ENCODE measurements at places on chromosomes 2 and 18. TPM values are rescaled to one million over a fixed set of nuclear protein-coding genes. Genes with fewer than 3 reads are reported as not detected.
A peak's percentile ranks its signal among the peaks of the same experiment; 100 is the strongest.

Gene ANKRD30B
- total RNA-seq = 0.51 TPM

Gene STEAP3
- 27.3 TPM for total RNA-seq

Gene OTOS
- total RNA-seq = not detected

GRCh38 chr2:174711206-174711605 lies 53.1 kb downstream of the CHRNA1 start:
- no peaks in the 10 kb centered on the region for H3K4me1 ChIP-seq
- H3K36me3 ChIP-seq = no peaks in the 10 kb centered on the region
- DNase-seq = no peak
- peaks cover 22% of the 10 kb centered on the region for H3K27me3 ChIP-seq

DNA sequence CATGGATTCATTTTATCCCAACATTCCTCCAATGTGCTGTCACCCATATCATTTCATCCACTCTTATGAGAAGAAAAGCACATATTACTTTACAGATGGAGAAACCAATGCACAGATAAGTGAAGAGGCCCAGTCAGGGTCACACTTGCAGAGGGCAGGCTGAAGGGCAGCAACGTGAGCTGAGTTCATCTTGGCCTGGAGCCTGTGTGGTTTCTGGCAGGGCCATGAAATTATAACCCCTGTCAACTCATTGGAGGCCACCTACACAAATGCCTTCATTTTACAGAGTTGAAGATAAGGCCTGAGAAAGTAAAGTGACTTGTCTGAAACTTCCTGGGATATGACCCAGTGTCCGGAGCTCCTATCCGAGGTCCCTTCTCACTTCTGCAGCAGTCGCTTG lies 88.4 kb upstream of the NRP2 start:
- DNase-seq = no peak
- no peak overlapping the region for H3K27ac ChIP-seq
- H3K4me3 ChIP-seq = no peak overlapping the region
- peaks cover 5% of the 10 kb centered on the region for H3K27me3 ChIP-seq
- H3K4me1 ChIP-seq = peaks cover 10% of the 10 kb centered on the region

- no peaks in the 10 kb centered on the region for H3K4me1 ChIP-seq
- DNase-seq = no peak
- H3K4me3 ChIP-seq = no peak overlapping the region
These were observed 191.1 kb downstream of the CDH2 start for GRCh38 chr18:27985832-27986231.

- H3K4me1 ChIP-seq = 0 out of 2 replicates have a peak, but pooled peaks cover 7% of the 10 kb centered on the region
- peak; percentile 48 for DNase-seq
- H3K36me3 ChIP-seq = no peaks in the 10 kb centered on the region
- no peak overlapping the region for H3K4me3 ChIP-seq
- no peak overlapping the region for H3K27ac ChIP-seq
- no peaks in the 10 kb centered on the region for H3K27me3 ChIP-seq
These were observed 205.9 kb upstream of the ARL4C start for GRCh38 chr2:234702731-234703225.

GRCh38 chr18:29004921-29005320 lies 828.0 kb upstream of the CDH2 start:
- H3K4me3 ChIP-seq = no peak overlapping the region
- DNase-seq = no peak
- H3K36me3 ChIP-seq = no peaks in the 10 kb centered on the region

GRCh38 chr2:235139956-235140800 lies 188.4 kb downstream of the SH3BP4 start:
- no peak overlapping the region for H3K27ac ChIP-seq
- no peak overlapping the region for H3K4me3 ChIP-seq
- H3K4me1 ChIP-seq = no peaks in the 10 kb centered on the region

GRCh38 chr18:59024829-59025228 lies 114.9 kb upstream of the SEC11C start:
- H3K27ac ChIP-seq = no peak overlapping the region
- no peaks in the 10 kb centered on the region for H3K4me1 ChIP-seq
- H3K4me3 ChIP-seq = no peak overlapping the region
- H3K27me3 ChIP-seq = no peaks in the 10 kb centered on the region
- no peaks in the 10 kb centered on the region for H3K36me3 ChIP-seq

GRCh38 chr2:104744537-104744936 lies 109.4 kb upstream of the POU3F3 start:
- no peak overlapping the region for H3K27ac ChIP-seq
- no peak overlapping the region for H3K4me3 ChIP-seq
- H3K27me3 ChIP-seq = peaks cover 50% of the 10 kb centered on the region
- DNase-seq = no peak
- no peaks in the 10 kb centered on the region for H3K36me3 ChIP-seq

- peak overlapping the region; percentile 100 for H3K4me3 ChIP-seq
- no peaks in the 10 kb centered on the region for H3K27me3 ChIP-seq
- 0 out of 2 replicates have a peak overlapping the region, but pooled peaks have one; percentile 33 for H3K27ac ChIP-seq
- no peaks in the 10 kb centered on the region for H3K36me3 ChIP-seq
- H3K4me1 ChIP-seq = peaks cover 18% of the 10 kb centered on the region
- peak; percentile 58 for DNase-seq
These were observed 1.3 kb upstream of the PRKCE start for GRCh38 chr2:45649858-45650811.

DNA sequence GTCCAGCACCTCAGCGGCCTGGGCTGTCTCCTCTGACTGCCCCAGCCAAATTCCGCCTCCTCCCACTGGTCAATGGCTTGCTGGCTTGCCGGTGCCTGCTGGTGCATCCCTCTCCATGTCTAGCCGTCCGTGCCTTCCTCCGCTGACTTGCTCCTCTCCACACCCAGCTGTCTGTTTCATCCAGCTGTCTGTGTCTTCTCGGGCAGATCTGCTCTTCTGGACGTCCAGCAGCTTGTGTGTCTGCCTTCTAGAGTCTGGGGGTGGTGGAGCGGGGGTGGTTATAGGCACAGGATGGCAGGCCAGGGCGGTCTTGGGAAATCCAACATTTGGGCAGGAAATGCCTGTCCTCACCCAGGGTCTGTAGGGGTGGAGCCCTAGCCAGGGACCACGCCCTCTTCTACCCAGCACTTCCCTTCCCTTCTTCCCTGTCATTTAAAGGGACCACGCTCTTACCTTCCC lies 369.2 kb downstream of the GALNT13 start:
- H3K36me3 ChIP-seq = no peaks in the 10 kb centered on the region
- no peak overlapping the region for H3K27ac ChIP-seq
- no peaks in the 10 kb centered on the region for H3K4me1 ChIP-seq
- no peaks in the 10 kb centered on the region for H3K27me3 ChIP-seq

DNA sequence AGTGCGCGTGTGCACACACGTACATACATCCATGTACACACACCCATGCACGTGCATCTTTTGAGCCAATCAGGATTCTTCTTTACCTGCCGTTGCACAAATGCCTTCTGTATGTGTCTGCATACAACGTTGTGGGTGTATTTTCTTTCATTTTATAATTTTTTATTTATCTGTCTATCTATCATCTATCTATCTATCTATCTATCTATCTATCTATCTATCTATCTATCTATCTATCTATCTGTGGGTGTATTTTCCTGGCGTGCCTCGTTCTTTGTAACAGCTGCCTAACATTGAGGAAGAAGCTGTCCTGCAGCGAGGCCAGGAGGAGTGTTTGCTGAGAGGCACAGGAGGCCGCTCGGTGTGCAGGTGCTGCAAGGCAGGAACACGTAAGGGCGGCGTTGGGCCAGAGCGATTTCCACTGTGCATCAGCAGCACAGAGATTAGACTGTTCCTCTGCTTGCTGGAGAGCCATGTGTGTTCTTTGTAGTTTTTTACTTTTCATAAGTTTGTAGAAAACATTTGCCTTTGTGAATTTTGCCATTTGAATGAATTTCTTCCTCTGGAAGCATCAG lies 84.4 kb downstream of the DGKD start:
- no peaks in the 10 kb centered on the region for H3K27me3 ChIP-seq
- H3K36me3 ChIP-seq = peaks cover 31% of the 10 kb centered on the region
- H3K4me1 ChIP-seq = no peaks in the 10 kb centered on the region

GRCh38 chr2:130765464-130765863 lies 10.1 kb downstream of the AMER3 start:
- no peak overlapping the region for H3K4me3 ChIP-seq
- H3K4me1 ChIP-seq = no peaks in the 10 kb centered on the region
- no peak overlapping the region for H3K27ac ChIP-seq
- no peaks in the 10 kb centered on the region for H3K36me3 ChIP-seq

DNA sequence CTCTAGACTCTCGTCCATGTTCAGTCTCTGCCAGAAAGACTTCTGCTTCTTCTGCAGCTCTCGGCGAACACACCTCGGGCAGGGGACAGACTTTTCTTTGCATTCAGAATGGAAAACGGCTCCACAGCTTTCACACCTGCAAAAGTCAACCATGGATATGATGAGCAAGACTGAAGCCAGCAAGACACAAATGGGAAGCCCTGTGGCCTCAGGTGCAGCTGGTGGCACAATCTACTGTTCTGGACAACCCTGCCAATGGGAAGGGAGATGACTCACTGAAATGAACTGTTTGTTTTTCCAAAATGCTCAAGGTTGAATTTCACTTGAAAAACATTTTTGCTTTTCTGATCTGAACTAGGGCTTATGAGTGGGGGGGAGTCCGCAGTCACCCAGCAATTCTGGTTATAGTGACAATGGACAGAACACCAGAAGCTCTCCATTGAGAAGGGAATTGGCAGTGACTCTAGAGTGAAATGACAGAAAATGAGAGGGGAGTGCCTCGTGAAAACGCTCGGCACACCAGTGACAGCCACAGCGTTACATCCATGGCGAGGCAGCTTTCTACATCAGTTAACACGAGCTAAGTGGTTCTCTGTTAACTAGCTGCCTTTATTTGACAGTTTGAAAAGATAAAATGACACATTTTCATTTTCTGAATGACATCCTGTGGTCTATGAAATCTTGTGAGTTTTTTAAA lies 58.8 kb upstream of the FZD5 start:
- H3K27ac ChIP-seq = peak overlapping the region; percentile 86
- peak; percentile 88 for DNase-seq
- H3K4me1 ChIP-seq = peaks cover 38% of the 10 kb centered on the region
- no peaks in the 10 kb centered on the region for H3K36me3 ChIP-seq

- no peak overlapping the region for H3K4me3 ChIP-seq
- peak; percentile 43 for DNase-seq
- H3K27ac ChIP-seq = peak overlapping the region; percentile 81
- peaks cover 16% of the 10 kb centered on the region for H3K4me1 ChIP-seq
These were observed 58.2 kb downstream of the KDM3A start for GRCh38 chr2:86499326-86499725.

GRCh38 chr2:164752956-164753355 lies 88.7 kb downstream of the COBLL1 start:
- H3K4me3 ChIP-seq = no peak overlapping the region
- no peaks in the 10 kb centered on the region for H3K27me3 ChIP-seq
- H3K36me3 ChIP-seq = no peaks in the 10 kb centered on the region
- H3K4me1 ChIP-seq = peaks cover 14% of the 10 kb centered on the region
- no peak for DNase-seq

DNA sequence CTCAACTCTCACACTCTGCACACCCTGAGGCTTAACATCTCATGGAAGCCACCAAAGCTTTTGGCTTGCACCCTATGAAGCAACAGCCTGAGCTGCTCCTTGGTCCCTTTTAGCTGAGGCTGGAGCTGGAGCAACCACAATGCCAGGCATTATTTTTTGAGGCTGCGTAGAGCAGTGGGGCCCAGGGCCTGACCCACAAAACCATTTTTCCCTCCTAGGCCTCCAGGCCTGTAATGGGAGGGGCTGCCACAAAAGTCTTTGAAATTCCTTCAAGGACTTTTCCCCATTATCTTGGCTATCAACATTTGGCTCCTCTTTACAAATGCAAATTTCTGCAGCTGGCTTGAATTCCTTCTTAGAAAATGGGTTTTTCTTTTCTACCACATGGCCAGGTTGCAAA lies 39.8 kb downstream of the CTNNA2 start:
- H3K27ac ChIP-seq = no peak overlapping the region
- no peak for DNase-seq
- no peaks in the 10 kb centered on the region for H3K4me1 ChIP-seq
- no peaks in the 10 kb centered on the region for H3K27me3 ChIP-seq
- no peak overlapping the region for H3K4me3 ChIP-seq
- H3K36me3 ChIP-seq = no peaks in the 10 kb centered on the region

GRCh38 chr18:6951336-6952090 lies 166.1 kb downstream of the LAMA1 start:
- no peak for DNase-seq
- no peaks in the 10 kb centered on the region for H3K36me3 ChIP-seq
- H3K27ac ChIP-seq = no peak overlapping the region
- H3K4me3 ChIP-seq = no peak overlapping the region

DNA sequence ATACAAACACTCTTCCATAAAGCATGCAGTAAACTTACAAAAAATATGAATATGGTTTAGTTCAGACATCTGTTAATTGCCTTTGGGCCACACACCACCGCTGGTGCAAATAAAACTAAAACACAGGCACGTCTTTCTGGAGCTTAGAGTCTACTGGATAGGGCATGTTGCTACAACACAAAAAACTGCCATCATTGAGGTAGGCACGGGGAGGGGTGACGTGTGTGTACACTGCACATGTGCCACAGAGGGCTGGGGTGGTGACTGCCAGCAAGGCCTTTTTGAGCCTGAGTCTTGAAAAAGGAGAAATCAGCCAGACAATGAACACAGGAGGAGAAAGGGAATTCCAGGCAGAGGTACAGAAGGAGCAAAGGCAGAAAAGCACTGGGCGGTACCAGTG lies 5.1 kb downstream of the SERPINE2 start:
- no peak overlapping the region for H3K27ac ChIP-seq
- H3K4me3 ChIP-seq = no peak overlapping the region
- H3K27me3 ChIP-seq = no peaks in the 10 kb centered on the region
- H3K36me3 ChIP-seq = no peaks in the 10 kb centered on the region
- no peak for DNase-seq

DNA sequence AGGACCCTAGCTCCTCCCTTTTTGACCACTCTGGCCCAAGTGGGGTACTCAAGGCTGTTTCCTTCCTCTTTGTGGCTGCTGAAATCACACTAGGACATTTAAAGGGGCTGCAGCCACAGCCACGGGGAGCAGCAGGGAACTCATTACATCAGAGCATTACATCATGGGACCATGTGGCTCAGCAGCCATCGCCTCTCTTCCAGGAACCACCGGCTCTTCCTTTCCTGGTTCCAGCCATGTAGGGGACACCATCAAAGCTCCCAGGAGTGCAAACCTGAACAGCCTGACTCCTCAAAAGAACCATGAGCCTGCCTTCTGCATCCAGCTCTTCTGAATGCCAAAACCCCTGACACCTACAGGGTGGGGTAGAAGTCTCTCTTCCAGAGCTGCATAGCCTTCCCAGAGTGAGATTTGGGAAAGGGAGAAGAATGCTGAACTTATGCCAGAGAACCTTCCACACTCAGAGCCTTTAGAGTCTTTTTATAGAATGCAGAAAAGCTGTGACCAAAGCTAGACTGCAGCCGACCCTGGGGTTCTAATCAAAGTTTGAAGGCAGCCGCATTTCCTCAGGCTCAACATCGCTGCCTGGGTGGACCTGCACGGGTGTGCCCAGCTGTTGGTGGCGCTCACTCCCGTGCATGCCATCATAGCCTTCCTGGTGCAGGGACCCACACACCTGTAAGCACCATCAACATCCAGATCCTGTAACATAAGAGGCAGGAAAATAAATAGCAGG lies 121.7 kb downstream of the KLHL29 start:
- no peaks in the 10 kb centered on the region for H3K36me3 ChIP-seq
- no peak overlapping the region for H3K4me3 ChIP-seq
- H3K4me1 ChIP-seq = no peaks in the 10 kb centered on the region
- DNase-seq = no peak
- H3K27me3 ChIP-seq = no peaks in the 10 kb centered on the region

GRCh38 chr2:32474381-32474780 lies 117.6 kb downstream of the BIRC6 start:
- no peak for DNase-seq
- H3K4me3 ChIP-seq = no peak overlapping the region
- no peak overlapping the region for H3K27ac ChIP-seq
- peaks cover 37% of the 10 kb centered on the region for H3K36me3 ChIP-seq
- H3K27me3 ChIP-seq = no peaks in the 10 kb centered on the region
- no peaks in the 10 kb centered on the region for H3K4me1 ChIP-seq

GRCh38 chr2:99643787-99644418 lies 154.1 kb upstream of the REV1 start:
- H3K27ac ChIP-seq = no peak overlapping the region
- DNase-seq = no peak
- no peak overlapping the region for H3K4me3 ChIP-seq
- no peaks in the 10 kb centered on the region for H3K36me3 ChIP-seq
- 0 out of 2 replicates have a peak, but pooled peaks cover 3% of the 10 kb centered on the region for H3K4me1 ChIP-seq

Measured in PC-3 (cell line).